Kidney glomerular epithelial cell (primary cell): ENCODE measurements at places on chromosomes 5 and 9.
A peak's percentile ranks its signal among the peaks of the same experiment; 100 is the strongest.

- DNase-seq: no peak
Measured at GRCh38 chr9:81465468-81466011, 223.8 kb downstream of the TLE1 start.

- peak; percentile 51 for DNase-seq
Measured at GRCh38 chr5:146877783-146878475, 628 bp downstream of the PPP2R2B start.

- peak; percentile 69 for DNase-seq
Measured at GRCh38 chr5:151082282-151082902, 1.6 kb upstream of the TNIP1 start.

GRCh38 chr5:132026516-132027008 is 15.1 kb upstream of the ACSL6 start:
- no peak for DNase-seq

DNA sequence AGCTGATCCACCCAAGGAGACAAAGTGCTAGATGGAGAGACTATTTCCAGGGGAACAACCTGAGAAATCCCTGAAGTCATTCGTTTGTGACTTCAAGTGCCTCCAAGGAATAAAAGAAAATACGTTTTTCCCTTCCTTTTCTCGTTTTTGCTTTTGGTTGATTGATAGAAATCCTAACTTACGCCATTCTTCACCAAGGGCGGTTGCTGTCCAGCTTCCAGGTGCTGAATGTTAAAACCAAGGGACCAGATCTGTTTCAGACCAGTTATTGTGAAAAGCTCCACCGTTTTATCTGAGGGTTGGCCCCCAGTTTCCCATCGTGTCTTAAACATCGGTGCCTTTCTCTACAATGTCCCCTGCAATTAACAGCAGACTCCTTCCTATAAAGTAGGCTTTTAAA is 600.7 kb upstream of the SGCD start:
- DNase-seq: peak; percentile 22

DNA sequence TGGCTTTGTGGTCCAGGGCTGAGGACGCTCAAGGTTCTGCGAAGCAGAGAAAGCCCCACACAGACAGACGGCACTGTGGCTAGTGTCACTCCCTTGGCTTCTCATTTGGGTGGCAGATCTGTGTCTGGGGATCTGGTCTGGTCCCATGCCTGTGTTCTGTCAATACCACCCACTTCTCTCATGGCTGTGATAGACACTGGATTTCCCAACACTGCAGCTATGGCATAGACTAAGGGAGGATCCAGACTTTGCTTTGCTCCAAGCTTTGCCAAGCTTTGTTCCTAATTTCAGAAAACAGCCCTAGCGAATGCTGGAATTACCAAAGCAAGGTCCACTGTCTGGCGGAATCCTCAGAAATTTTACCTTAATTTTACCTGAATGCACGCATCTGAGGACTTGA is 62.1 kb downstream of the GADD45G start:
- DNase-seq: no peak

- DNase-seq: peak; percentile 78
Measured at GRCh38 chr5:81768935-81769452, 18.1 kb upstream of the SSBP2 start.

DNA sequence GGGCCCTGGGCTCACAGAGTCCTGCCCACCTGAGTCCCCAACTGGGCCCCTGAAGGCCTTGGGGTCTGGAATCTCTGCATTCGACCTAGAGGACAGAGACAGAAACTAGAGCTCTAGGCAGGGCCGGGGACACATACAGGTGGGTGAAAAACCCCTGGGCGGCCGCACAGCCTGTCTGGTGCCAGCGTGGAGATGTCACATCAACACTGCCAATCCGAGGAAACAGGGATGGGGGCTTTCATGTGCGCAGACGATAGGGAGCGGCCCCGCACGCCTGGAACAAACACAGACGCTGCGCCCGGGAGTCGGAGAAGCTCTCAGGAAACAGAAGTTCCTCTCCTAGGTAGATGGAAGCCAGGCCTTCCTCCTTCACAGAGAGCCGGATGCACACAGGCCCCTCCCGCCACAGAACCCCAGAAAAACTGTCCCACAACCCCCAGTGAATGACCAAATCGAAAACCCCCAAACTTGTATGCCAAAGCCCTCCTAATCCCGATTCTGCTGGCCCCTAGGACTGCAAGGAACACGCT is 1.8 kb downstream of the GRM6 start:
- DNase-seq: no peak

- DNase-seq: no peak
Measured at GRCh38 chr5:114363837-114364236, 2.0 kb downstream of the KCNN2 start.

GRCh38 chr5:39505363-39505762 is 80.6 kb upstream of the DAB2 start:
- DNase-seq: no peak

DNA sequence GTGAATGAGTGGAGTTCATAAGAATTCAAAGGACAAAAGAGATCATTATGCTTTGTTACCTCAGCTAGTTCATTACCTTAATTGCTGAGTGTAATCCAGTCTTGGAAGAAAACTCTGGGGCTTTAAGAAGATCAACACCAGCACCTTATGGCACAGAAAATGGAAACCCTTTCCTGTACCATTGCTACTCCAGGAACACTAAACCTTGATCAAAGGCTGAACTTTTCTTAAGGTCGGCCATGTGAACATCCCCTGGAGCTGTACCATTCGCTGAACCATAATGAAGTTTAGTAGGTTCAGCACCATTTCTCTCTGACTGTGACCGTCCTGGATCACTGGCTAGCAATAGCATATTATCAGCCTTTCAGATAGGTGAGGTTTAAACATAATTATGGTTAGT is 97.4 kb downstream of the PBX3 start:
- DNase-seq: no peak

DNA sequence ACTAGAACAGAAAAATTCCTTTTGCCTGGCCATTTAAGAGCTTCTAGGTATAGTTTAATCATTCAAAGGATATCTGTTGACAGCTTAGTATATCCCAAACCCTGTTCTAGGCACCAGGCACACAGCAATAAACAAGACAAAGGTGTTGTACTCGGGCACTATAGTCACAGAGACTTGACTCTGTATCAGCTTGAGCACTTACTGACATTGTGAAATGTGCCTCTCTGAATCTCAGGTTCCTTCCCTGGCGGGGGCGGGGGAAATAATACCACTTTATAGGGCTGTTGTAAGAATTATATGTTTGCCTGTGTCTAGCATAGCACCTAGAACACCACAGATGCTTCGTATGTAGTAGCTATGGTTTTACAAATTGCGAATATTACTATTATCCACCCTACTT is 104.5 kb downstream of the NR6A1 start:
- no peak for DNase-seq

DNA sequence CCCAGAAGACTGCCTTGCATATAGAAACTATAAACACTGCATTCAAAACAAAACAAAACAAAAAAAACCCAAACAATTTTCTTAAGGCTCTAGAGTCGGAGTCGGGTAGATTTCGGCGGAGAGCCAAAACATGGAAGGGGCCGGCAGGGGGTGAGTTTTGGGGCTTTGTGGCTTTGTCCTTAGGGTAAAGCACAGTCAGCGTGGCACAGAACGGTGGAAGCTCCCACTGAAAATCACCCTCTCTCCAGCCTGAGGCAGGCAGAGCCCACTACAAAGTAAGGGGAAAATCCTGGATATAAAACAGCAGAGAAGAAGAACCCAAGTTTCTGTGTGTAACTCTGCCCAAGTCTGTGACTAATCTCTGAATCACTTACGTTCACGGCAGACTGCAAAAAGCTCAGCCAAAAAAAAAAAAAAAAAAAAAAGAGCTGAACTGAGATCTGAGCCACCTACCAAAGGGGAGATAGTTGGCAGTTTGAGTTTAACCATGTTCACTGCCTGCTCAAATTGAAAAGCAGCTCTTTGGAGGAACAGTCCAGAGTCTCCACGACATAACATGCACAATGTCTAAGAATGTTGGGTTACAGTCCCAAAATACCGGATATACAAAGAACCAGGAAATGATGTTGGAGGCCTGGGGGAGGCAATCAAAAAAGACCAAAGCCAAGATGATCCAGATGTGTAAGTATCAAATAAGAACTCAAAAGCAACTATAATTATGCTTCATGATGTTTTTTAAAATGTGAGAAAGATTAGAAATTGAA is 26.6 kb upstream of the OR2K2 start:
- DNase-seq: peak; percentile 60

DNA sequence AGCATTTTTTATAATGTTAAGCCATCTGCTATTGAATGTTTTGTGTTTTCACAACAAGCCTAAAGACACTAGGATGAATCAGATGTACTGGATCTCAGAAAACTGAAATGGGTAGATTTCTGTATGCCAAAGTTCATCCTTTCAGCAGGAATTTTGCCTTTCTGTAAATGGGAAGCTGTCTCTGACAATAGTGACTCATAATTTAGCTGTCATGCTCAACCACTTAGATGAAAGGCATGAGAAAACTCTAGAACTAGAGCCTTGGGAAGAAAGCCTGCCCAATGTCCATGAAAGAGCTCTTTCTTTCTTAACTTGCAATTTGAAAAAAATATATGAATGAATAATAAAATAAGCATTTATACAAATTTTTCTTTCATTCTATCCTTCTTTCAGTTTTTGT is 616.0 kb upstream of the EDIL3 start:
- peak; percentile 5 for DNase-seq

- peak; percentile 39 for DNase-seq
Measured at GRCh38 chr9:126420643-126421564, 94.3 kb downstream of the MVB12B start.

DNA sequence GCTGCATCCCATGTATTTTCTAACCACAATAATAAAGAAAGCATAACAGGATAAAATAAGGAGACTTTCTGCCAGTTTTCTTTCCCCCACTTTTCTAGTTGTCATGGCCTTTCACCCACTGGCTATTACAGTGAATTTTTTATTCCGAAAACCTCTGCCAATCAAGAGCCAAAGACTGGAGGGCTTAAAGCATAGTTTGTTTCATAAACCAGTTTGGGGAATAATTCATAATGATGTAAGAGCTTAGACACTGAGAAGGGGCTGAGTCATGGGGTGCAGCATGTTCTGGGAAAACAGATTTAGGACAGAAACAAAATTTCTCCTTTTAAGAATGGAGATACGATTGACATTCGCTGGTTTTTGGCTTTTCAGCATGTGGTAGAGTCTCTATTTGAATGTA is 4.4 kb upstream of the GLIPR2 start:
- no peak for DNase-seq

- DNase-seq: no peak
Measured at GRCh38 chr9:87873607-87874303, 8.9 kb upstream of the SPATA31E1 start.
